Activated CD4-positive, alpha-beta T cell treated with anti-CD3 and anti-CD28 coated beads, Interleukin-2, Interleukin-6, amounts not matched to agents 100 ng/mL and 50 ng/mL, durations not matched to agents 16 hours and 8 hours (primary cell): ENCODE measurements at places on chromosomes 4 and X.

GRCh38 chr4:1115528-1116293 lies 2.3 kb upstream of the RNF212 start:
- no peak for DNase-seq

GRCh38 chr4:183426507-183426906 lies 17.9 kb upstream of the CDKN2AIP start:
- no peak for DNase-seq

GRCh38 chr4:22678940-22679854 lies 13.5 kb upstream of the GBA3 start:
- DNase-seq = no peak

- no peak for DNase-seq
Measured at GRCh38 chr4:163606896-163607691, 112.6 kb downstream of the TMA16 start.

- peak; percentile 35 for DNase-seq
Measured at GRCh38 chr4:151744614-151745013, 16.2 kb downstream of the GATB start.

GRCh38 chrX:132668178-132668577 lies 179.3 kb upstream of the MBNL3 start:
- DNase-seq = no peak

GRCh38 chr4:160161026-160161425 lies 1058.1 kb downstream of the RAPGEF2 start:
- no peak for DNase-seq
